ENCODE measurements at places on chromosomes 7 and 10.
A peak's percentile ranks its signal among the peaks of the same experiment; 100 is the strongest.

- DNase-seq, result no peak
Measured at GRCh38 chr7:131244259-131244852, 83.3 kb upstream of the MKLN1 start.

DNA sequence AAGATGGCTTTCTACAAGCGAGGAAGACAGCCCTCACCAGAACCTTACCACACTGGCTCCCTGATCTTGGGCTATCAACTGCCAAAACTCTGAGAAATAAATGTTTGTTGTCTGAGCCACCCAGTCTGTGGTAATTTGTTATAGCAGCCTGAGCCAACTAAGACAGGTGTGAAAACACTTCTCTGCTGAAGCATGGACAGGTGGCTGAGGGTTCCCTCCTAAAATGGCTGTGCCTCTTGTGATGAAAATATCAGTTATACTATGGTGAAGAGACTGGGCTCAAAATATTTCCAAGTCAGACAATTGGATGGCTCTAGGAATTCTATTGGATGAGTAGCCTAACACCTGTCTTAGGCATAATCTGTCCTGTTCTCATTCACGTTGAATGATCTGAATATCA, 78.1 kb downstream of the CDK1 start:
- no peak for DNase-seq

DNA sequence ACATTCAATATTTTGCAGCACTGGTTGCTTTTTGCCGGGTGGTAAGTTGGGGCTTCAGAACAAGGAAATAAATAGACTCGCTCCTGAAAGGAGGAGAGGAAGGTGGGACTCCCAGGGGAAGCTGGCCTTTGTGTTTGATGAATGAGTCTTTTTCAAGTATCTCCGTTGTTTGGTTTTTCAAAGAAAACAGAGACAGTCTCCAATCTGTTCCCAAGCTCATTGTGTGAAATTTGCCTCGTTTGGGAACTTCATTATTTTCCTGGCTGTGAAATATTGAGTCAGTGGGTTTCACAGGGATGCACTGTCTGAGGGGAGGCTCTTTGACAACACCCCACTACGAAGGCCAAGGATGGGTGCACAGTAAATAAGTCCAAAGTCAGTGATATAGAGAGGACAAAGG, 38.7 kb upstream of the KIAA1217 start:
- DNase-seq, result no peak

DNA sequence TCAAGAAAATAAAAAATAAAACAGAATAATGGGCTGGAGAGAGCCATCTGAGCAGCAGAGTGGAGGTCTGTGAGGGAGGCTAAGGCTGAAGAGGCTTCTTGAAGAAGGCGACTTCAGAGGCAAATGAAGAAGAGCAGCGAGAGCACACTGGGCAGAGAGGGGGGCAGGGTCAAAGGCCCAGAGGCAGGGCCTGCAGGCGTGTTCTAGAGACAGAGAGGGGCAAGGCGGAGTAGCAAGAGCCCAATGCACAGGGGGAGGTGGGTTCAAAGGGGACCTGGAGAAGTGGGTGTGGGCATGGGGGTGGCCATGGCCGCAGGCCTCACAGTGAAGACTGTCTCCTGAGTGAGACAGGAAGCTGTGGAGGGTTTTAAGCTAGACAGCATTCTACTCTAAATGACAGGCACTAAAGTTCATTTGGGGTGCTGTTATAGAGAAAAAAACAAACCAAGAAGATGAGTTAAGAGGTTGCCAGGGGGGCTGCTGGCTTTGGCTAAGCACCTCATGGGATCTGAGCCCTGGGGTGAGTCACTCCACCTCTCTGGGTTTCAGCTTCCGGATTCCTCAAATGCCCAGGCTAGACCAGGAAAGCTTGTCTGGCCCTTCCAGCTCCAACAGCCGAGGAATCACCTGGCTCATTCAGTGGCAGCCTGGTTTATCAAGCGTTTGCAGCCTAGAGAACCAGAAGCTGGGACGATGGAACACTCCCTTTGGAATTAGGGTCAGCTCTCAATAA, 81.7 kb downstream of the DLG5 start:
- no peak for DNase-seq

DNA sequence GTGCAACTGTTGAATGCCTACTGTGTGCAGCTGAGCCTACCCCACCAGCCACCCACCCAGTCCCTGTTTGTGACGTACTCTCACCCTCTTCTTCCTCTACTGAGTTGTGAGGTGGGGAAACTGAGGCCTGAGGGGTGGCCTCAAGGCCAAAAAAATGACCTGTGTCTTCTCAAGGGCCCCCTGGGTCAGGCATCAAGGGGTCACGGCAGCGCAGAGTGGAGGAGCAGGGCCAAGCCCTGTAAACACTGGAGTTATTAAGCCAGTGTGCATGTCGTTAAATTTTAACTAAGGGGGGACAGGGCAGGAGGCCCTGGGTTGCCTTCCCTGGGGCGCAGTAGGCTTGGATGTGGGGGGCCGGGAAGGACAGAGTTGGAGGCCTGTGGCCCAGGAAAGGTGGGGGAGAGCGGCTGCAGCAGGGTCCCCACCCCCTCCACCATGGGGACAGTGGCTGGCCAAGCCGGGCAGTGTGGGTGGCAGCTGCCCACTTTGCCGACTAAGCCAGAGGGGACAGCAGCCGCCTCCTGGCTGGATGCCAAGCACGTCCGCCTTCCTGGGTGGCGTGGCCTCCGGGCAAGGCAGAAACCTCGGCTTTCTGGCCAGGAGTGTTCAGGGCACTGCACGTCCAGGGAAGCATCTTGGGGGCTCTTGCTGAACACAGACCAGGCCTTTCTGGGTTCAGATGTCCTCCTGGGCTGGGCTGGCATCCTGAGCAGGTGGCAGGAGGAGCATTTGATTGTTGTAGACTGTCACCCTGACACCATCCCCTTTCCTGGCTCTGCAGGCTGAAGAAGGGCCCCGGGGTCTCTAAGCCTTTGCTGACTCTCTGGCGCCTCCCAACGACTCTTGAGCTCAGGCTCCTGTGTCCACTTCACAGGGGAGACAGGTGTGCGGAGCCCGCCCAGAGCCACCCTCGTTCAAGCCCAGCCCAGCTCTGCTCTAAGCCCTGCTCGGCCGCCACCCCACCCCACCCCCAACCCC, 1.9 kb downstream of the SLC29A4 start:
- DNase-seq, result peak; percentile 86

DNA sequence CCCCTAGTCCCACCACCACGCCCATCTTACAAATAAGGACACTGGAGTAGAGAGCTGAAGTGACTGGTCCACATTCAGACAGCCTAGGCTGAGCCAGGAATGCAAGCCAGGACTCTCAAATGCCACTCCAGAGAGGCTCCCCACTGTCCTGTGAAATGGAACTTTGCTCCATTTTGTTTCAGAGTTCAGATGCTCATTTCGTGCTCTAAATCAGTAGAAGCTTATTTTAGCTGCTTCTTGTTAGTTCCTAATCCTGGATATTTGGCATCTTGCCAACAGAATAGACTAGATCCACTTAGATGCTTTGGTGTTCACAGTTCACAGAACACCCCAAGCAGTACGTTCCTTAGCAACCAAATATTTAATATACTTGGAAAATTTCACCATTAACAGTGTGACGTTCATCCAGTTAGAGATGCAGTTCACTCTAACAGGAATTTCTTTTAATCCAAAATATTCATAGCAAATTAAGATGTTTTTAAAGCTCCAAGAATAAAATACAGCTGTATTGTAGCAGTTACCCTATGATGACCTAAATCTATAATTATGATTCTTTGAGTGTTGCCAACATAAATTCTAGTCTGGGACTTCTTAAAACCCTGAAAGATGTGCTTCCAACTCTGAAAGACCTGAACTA, 7.3 kb downstream of the MMP21 start:
- no peak for DNase-seq

DNA sequence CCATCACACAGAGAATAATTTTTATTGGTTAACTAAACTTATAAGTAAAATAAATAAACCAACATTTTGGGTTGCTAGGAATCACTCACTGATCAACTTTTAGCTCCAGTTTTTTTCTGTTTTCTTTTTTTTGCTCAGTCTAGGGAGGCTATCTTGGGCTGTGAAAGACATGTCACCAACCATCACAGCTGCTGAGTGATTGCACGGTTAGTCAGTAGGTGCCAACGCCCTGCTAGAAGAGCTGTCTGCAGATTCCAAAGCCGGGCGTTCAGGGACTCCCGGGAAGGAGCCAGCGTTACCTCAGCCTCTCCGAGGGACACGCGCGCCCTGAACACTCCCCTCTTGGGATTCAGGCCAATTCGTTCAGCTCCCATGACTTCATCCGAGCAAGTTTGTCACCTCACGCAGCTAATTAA, 604 bp upstream of the STAM start:
- no peak for DNase-seq

DNA sequence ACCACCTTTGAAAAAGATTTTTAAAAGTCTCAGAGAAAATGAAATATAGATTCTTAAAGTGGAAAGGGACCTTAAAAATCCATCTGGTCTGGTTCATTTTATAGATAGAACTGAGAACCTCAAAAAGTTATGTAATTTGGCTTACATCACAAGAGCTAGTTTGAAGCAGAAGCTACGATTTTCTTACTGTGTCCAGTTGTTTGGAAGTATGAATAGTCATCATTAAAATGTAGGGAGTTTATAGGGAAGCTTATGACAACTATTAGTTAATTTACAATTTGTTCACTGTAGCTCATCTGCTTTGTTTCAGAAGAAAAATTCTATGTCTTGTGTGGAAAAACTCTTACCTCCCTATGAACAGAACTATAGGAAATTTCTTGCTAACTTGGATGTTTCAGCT, 26.9 kb downstream of the ZEB1 start:
- no peak for DNase-seq

- peak; percentile 33 for DNase-seq
Measured at GRCh38 chr7:112452102-112452888, 2.0 kb downstream of the IFRD1 start.

DNA sequence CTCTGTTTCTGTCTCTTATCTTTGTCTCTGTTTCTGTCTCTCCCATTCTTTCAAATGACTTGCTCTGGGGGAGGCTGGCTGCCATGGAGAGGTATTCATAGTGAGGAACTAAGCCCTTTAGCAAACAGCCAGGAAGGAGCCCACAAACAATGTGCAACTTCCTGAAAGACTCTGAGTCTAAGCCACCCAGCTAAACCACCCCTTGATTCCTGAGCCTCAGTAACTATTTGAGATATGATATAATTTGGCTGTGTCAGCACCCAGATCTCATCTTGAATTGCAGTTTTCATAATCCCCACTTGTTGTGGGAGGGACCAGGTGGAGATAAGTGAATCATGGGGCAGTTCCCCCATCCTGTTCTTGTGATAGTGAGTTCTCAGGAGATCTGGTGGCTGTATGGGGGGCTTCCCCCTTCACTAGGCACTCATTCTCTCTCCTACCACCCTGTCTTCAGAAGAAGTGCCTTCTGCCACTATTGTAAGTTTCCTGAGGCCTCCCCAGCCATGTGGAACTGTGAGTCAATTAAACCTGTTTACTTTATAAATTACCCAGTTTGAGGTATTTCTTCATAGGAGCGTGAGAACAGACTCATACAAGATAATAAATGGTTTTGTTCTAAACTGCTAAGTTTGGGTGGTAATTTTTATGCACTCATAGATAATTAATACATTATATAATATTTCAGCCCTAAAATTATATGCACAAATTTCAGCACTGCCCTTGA, 121.2 kb upstream of the FOXP2 start:
- DNase-seq, result no peak

DNA sequence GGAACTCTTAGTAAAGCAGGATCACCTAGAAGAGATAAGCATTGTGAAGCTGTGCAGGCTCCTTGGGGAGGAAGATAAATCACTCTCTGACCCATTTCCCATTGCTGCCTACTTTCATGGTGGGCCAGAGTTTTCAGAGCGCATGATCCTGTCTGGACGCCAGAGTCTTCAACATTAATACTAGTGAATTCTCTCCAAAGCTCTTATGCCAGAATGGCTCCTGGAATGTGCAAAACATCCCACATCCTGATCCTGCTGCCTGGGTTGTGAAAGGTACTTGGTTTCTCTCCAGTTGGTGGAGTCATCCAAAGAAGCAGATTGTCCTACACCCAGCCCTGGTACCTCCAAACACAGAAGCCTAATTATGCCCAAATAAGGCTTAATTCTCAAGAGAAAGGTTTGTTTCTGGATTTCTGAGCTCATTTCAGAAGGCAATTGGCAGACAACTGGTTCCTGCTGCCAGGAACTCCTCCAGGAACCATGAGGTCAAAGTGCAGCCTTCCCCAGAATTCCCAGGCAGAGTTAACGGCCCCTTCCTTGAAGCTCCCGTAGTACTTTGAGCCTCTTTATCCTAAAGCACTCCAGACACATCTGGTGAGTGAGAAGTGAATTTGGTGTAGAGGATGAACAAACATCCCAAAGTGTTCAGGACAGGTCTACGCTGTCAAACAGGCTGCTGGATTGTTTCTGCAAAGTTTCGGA, 495.2 kb downstream of the PLXNA4 start:
- peak; percentile 27 for DNase-seq

DNA sequence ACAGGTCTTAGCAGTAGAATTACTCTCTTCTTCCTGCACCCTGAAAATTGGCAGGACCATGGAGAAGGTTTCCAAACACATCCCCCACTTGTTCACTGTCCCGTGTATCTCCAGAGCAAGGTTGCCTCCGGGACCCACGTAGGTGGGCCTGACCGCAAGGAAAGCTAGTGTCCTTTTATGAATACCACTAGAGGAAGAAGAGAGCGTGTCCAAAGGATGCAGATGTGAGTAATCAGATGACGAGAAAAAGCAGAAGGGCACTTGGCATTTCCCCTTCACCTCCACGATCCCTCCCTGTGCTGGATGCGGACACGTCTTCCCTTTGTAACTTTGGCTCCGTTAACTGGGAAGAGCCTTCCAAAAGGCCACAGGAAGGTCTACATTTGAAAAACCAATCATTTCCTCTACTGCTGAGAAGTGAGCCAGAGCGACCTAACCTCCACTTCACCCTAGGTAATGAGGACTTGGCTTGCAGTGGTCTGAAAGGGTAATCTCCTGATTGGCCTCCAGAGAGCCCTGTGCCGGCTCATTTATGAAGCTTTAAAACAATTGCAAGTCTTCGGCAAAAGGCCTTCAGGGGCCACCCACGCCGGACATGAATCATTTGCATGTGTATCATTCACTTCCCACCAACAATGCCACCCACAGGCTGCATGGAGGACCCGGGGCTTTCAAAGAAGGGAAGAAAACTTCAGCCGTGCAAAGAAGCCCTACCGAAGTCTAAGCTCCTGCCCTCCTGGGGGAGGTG, 55.4 kb downstream of the LYZL1 start:
- DNase-seq, result no peak

DNA sequence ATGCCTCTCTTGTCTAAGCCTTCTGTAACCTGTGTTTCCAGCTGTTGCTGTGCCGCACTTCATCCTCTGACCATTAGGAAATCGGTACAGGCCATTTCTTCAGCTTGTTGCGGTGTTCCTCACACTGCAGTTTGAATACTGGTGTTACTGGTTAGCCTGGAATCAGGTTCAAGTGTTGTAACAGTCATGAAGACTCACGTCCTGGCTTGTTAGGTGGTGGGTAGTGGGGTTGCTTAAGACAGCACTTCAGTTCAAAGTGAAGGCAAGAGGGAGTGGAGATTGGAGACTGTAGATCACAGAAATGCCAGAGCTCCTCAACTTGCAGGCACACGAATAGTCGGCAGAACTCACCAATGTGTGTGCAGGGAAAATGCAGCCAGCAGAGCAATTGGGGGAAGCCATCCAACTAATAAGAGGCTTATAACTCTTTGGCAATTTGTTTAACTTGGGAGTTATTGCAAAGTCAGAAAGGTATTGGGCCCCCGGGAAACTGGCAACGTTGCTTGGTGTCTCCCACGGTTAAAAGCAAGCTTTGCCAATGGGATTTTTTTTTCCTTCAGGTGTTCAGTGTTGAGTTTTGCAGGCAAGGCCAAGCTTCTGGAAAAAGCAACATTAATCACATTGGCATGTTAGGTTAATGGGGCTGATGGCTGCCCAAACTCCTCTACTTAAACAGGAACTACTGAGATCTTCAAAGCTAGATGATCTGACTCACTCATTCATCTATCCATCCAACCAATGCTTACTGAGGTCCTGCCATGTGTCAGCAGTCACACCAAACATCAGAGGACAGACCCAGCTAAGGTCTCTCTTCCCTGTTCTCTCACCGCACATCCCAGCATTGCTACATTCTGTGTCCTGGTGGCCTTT, 380.9 kb downstream of the GATA3 start:
- no peak for DNase-seq
